ENCODE measurements at places on chromosomes 4 and X.

- no peak for DNase-seq
Observed at GRCh38 chr4:663046-663437, 11.0 kb downstream of the ATP5ME start.

- no peak for DNase-seq
Observed at GRCh38 chr4:77593101-77593500, 12.5 kb upstream of the CXCL13 start.

DNA sequence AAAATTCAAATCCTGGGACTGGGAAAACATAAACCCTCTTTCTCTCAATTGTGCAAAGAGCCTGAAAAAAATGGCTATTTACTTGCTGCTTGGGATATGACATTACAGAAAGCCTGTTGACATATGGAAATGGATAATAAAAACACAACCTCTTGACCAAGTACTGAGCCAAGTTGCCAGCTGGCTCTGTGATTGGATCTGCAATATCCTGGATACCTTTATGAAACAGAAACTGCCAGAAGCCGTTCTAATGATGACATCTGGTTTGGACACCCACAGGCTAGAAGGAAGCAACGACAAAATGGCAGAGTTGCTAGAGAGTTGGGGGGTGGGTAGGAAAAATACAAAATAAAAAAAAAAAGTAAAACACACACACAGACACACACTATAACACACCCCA lies 481.4 kb downstream of the FAT4 start:
- no peak for DNase-seq

DNA sequence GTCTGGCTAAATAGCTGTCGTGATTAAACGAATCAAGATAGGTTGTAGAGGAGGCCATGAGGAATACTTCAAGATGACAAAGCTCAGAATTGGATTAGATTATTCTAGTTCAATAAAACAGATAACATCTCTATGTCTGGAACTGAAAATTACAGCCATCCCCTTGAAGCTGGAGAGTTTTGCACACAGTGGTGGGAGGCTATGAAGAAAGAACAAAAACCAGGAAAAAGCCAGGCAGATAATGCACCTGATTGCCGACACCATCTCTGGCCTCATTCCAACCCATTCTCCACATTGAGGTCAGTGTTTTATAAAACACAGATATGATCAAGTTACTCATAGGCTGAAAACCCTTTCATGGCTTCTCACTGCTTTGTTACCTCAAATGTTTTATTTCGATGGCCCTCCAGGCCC lies 188.3 kb downstream of the RASL11B start:
- no peak for DNase-seq

DNA sequence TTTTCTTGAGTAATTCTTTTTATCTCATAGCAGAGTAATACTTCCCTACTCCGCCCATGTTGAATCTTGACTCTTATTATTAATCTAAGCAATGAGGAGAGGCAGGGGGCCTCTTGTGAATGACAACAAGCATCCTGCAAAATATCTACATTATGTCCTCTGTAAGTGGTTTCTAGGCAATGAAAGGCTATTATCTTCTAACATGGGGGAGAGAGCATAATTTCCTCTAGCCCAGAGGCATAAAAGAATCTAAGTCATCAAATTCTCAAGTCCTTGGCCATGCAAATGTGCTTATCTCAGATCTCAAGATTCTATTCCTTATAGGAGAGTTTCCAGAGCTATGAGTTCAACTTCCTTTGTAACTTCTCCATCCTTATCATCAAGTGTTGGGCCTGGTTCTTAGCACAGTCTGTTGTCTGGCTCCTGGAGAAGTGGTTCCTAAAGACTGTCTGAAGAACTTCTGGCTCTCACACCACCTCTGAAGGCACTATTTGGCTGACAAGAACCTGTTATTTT lies 423.1 kb upstream of the INTU start:
- no peak for DNase-seq

DNA sequence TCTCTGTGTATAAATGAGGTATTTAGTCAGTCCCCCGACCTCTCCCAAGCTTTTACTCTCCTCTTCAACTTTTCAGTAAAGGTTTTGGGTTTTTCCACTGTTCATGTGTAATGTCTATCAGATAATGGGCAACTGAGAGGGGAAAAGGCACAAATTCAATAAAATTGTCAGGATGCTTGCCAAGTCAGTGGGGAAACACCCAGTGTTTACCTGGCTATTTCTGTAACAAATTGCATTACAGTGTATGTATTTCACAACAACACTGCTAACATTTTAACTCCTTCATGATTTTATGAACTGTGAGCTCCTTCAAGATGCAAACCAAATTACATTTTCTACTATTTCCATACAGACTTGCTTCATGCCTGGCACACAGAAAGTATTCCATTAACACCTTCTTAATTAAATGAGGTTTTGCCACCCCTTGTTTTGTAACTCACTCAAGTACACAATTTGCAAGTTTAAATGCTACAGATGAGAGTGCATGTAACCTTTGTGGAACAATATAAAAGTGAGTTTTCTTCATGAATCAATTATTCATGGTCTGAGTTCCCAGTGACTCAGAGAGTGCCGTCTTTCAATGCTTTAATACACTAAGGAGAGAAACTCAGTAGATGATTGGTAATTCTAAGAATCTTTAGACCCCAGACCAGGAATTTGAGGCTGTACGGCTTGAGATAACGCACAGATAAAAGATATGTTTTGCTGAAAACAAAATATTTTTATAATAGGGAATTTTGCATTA lies 149.8 kb upstream of the TLL1 start:
- no peak for DNase-seq

GRCh38 chr4:2858451-2859217 lies 15.0 kb downstream of the ADD1 start:
- DNase-seq, result no peak

DNA sequence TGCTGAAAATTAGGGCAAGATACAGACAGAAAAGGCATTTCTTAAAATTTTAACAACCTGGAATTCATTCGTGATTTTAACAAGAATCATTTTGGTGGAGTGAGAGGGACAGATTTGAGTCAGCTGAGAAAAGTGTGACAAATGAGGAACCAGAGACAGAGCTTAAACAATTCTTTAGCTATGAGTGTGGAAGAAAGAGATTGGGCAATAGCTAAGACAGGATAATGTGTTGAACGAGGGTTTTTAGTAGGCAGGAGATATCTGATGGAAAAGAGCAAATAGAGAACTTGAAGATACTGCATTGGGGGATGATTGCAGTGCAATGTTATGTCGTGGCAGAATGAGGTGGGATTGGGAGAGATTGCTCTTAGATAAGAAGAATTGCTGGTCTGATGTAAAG lies 164.2 kb upstream of the SPRY1 start:
- DNase-seq, result no peak

GRCh38 chr4:137946453-137947174 lies 295.5 kb downstream of the SLC7A11 start:
- no peak for DNase-seq

GRCh38 chr4:36242629-36243354 lies 1.5 kb downstream of the ARAP2 start:
- DNase-seq, result no peak

- no peak for DNase-seq
Observed at GRCh38 chr4:78166622-78167021, 109.5 kb downstream of the FRAS1 start.

DNA sequence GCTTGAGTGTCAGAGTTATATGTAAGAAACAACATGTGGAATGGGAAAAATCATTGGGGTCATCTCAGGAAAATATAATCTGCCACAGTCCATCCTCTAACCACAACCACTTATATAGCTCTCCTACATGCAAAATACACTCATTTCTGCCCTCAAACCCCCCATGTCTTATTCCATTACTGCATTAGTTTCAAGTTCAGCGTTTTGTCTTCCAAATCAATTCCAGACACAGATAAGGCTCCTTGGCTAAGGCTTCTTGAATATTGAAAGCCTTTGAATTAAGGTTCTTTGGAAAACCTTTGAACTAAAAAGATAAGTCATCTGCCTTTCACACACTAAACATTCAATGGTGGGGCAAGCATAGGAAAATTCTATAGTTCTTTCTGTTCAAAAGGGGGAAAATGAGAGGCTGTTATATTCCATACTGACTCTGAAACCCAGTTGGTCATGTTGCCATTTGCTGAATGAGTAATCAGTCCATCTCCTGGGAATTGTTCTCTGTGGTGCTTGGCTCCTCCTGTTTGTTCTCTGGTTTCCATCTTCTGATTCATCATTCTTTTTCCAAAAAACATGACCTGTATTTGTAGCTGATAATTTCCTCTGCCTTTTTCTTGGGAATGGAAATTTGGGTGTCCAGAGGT lies 218.7 kb downstream of the BMPR1B start:
- no peak for DNase-seq

DNA sequence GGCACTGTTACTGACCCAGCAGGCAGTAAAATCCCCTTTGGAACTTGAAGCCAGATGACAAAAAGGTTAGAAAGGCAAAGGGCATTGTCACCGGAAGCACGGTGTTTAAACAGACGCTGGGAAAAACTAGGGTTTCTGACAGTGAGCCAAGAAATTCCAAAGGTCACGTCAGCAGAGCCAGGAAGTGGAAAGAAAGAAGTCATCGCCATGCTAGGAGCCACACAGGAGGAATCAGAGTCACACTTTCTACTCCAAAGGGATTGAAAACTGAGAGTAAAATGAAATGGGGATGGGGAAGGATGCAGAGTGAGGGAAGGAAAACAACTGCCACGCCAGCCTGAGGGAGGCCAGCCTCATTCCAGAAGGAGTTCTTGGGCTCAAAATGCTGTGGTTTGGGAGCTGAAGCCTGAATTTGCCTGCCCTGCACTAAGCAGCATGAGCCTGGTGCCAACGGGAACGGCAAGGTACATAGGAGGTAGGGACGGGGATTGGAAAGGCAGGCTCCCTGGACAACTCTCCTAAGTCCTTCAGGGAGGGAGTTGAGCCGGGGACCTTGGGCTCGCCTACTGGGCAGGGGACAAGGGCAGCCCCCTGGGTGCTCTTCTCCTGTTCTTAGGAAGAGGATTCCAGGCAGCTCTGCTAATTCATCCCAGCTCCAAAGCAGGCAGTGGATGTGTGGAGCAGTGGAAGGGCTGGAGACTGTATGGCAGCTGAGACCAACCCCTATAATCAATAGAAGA lies 66.8 kb downstream of the SOWAHB start:
- DNase-seq, result no peak

GRCh38 chr4:151432654-151433053 lies 23.7 kb downstream of the FHIP1A start:
- DNase-seq, result no peak

DNA sequence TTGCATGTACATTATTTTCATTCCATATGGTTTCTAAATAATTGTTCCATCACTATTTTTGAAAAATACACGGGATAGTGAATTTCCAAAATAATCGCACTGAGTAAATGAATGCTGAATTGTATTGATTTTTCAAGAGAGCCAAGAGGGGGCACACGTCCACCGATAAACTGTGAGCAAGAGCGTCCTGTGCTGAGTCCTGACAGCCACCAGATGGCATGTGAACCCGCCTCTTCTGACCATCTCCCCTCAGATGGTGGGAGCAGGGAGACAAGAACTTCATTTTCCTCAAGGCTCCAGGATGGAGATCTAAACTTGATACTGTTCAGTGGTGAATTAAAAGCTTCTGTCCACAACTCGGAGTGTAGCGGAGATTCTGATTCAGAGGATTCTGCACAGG lies 30.6 kb upstream of the IL9R start:
- no peak for DNase-seq

DNA sequence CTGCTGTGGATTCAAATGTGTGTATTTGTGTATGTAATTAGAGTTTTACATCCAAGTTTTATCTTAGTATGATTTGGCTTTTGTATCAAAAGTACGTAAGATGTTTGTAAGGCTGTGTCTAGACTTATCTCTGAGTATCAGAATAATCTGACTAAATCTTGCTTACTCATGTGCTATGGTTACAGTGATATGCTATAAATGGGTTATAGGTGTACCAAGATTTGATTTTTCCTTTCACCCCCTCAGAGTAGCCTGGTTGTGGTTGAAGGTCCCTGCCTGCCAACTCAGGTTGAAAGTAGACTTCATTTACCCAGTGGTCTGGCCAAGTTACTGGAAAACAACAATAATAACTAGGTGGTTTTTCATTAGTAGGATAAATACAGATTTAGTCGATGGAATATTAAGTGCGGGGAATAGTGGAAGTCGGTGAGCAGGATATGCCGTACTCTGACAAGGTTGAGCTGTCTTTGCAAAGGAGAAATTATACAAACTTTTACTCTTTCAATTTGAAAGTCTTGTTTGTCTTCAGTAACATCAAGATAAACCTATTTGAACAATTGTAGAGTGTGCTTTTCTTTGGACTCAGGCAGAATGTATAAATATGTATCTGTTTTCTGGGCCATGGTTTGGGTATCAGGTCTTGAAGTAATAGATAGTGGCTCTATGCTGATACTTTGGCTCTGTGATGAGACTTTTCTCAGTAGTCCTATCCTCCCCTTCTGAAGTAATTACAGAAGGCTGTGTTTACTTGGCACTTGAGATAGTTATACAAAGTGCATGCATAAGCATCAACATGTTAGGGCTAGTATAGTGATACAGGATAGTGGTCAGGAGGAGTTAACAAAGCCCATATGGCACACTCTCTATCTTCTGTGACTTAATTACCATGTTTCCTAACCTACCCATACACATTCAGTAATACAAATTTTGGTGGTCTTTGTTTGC lies 23.7 kb downstream of the BMP2K start:
- no peak for DNase-seq

DNA sequence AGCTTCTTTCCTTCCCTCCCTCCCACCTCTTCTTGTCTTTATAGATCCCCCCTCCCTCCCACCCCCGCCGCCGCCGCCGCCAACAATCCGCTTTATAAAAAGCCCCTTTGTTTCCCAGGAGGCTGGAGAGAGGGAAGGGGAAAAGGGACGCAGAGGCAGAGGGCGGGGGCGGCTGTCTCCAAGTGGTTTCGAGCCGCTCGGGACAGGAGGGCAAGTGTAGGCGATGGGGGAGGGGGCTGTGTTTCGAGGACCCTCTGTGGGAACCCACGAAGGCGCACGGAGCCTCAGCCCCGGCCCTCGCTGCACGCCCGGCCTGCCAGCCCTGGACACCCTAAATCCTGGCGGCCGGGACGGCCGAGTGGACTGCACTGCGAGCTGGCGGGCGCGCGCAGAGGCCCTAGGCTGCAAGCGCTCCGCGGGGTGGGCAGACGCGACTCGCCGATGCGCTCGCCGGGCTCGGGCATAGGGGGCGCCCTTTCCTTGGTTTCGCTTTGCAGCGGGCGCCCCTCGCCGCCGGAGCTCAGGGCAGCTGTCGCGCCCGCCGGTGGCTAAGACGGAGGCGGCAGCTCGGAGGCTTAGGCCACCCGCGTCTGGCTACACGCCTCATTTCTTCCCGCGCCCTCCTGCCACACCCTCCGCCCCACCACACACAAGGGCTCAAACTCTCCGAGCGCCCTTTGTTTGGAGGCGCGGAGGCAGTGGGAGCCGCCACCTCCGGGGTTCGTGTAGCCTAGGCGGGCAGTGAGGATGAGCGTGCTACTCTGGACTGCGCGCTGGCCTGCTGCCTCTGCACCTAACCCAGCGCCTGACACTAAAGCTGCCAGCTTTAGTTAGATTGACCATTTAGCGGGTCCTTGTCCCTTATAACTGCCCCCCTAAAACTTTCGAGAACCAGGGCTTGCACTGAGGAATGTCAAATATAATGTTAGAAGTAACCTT lies 2.2 kb downstream of the MAMLD1 start:
- DNase-seq, result no peak

GRCh38 chr4:27176400-27176799 lies 315.8 kb downstream of the STIM2 start:
- no peak for DNase-seq

- DNase-seq, result no peak
Observed at GRCh38 chr4:109390115-109390768, 43.4 kb upstream of the SEC24B start.

- DNase-seq, result no peak
Observed at GRCh38 chr4:174627473-174627872, 105.2 kb upstream of the HPGD start.

GRCh38 chr4:107166873-107167450 lies 130.8 kb upstream of the DKK2 start:
- no peak for DNase-seq

GRCh38 chr4:26764231-26764630 lies 96.4 kb upstream of the STIM2 start:
- no peak for DNase-seq
